ENCODE measurements at places on chromosomes 1 and 21.

DNA sequence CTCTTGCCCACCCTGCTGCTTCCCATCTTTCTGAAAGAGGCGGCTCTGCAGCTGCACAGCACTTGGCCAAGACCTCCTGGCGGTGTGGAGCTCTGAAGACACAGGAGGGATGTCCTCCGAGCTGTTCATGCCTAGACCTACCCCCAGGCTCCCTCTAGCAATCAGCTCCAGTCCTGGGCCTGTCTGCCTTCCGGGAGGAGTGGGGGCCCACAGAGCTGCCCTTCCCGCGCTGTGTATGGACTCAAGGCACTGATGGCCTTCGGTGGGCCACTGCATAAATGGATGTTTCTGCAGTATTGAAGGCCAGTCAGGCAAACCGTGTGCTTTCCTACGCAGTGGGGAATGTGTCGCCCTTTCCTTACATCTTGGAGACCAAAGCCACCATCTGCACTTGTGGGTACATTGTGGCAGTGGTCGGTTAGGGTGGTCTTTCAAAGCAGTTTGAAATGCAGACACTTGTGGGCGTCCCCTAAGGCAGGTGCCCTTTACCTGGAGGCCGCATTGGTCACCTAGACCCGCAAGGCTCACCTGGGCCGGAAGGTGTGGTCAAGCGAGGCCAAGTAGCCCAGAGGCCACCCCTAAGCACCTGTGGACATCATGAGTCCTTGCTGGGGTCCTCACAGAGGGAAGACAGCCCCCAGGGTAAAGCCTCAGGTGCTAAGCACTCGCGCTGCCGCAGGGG lies 912 bp upstream of the PKNOX1 start:
- no peak for DNase-seq

DNA sequence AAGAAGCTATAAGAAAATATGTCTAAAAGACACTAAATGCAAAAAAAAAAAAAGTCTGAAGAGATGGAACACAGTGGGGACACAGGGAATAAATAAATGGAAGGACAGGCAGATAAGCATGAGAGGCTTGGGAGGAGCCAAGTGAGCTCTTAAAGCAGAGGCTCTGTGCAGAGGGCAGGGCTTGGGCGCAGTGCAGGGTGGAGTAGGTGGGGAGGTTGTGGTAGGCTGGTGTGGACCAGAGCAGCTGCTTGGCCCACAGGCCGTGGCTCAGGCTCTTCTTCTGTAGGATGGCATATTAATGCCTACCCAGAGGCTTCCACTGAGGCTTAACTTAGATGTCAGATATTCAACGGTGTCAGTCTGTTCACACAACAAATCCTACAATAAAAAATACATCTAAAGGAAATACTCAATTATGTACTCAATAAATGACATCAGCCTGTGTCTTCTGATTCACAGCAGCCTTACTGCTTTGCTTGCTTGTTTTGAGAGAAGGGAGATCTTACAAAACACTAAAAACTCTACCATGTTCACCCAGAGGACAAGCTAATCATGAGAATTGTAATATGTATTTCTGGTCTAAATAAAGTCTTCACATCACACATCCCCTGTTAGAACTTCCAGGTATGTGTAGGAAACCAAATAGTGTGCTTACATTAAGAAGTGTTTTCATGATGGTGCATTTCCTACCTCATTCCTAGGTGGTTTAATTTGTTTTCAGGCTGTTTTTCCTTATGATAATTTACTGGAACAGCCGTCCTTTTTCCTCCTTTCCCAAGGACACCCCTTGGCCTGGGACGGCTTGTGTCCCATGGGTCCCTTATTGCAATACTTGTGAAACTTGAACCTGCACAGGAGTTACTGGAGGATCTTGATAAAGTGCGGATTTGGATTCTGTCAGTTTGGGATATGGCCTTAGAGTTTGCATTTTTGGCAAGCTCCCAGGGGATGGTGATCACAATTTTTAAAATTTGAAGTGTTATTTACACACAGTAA lies 24.9 kb downstream of the DIP2A start:
- DNase-seq = no peak

- no peak for DNase-seq
Measured at GRCh38 chr1:158037008-158037865, 43.8 kb downstream of the KIRREL1 start.

GRCh38 chr1:246836209-246836966 lies 95.4 kb downstream of the AHCTF1 start:
- DNase-seq = no peak

DNA sequence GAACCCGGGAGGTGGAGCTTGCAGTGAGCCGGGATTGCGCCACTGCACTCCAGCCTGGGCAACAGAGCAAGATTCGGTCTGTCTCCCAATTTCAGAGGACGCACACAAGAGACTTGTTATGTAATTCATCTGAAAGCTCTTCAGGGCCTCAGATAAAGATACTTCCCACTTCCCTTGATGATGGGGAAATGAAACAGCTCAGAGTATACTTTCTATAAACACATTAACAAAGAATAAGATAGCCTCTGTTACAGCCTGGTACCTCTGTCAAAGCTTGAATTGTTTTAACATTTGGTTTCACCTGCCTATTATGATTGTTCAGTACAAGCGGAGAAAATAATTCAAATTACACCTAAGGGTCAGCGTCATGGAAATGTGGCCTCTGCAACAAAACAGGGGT lies 622.9 kb upstream of the ADGRL4 start:
- DNase-seq = no peak

DNA sequence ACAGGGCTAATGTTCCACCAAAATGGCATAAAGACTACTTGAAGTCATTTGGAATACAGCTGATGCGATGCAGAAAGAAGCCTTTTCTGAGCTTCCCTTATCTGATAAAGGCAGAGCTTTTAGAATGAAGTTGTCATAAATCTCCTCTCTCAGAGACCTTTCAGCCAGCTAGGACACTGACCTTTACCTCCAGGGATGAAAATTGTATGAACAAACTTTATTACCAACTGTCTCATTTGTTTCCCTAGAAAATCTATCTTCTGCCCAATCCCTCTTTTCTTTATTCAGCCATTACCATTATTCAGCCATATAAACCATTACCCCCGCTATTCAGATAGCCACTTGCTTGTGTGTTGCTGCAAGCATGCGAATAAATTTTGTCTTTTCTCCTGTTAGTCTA lies 29.7 kb upstream of the RNF2 start:
- no peak for DNase-seq

- no peak for DNase-seq
Measured at GRCh38 chr1:224213438-224214119, 30.5 kb downstream of the DEGS1 start.

GRCh38 chr1:220754918-220755295 lies 6.8 kb downstream of the MTARC2 start:
- no peak for DNase-seq
